ENCODE measurements at places on chromosomes 7 and 10.

- DNase-seq = no peak
Measured at GRCh38 chr10:51588984-51589383, 110.4 kb downstream of the CSTF2T start.

- DNase-seq = no peak
Measured at GRCh38 chr7:76395965-76396726, 13.4 kb downstream of the SSC4D start.

- no peak for DNase-seq
Measured at GRCh38 chr10:32911285-32912016, 46.6 kb downstream of the ITGB1 start.

- DNase-seq = no peak
Measured at GRCh38 chr10:30178356-30178964, 119.1 kb upstream of the JCAD start.

DNA sequence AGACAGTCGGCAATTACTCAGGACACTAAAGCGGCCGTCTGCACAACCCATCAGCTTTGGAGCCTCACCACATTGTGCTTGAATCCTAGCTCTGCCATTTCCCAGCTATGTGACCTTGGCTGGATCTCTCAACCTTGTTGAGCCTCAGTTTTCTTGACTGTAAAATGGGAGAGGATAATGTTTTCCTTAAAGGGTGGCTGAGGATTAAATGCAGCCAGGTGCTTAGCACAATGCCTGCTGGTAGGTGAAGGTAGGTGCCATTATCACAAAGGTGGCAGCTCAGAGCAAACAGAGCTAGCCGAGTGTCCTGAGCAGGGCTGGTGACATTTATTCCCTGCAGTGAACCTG is 508.5 kb upstream of the ZMIZ1 start:
- DNase-seq = no peak

DNA sequence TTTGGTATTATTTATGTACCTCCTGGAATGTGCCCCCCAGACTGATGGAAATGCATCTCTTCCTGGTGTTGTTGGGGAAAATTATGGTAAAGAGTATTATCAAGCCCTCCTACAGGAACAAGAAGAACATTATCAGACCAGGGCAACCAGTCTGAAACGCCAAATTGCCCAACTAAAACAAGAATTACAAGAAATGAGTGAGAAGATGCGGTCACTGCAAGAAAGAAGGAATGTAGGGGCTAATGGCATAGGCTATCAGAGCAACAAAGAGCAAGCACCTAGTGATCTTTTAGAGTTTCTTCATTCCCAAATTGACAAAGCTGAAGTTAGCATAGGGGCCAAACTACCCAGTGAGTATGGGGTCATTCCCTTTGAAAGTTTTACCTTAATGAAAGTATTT is 17.0 kb downstream of the CSGALNACT2 start:
- no peak for DNase-seq

GRCh38 chr7:133672866-133673265 is 420.0 kb downstream of the EXOC4 start:
- DNase-seq = no peak
